ENCODE measurements at places on chromosomes 13 and 19.

GRCh38 chr19:55133639-55134444 lies 15.2 kb downstream of the TNNT1 start:
- peak; percentile 63 for DNase-seq

DNA sequence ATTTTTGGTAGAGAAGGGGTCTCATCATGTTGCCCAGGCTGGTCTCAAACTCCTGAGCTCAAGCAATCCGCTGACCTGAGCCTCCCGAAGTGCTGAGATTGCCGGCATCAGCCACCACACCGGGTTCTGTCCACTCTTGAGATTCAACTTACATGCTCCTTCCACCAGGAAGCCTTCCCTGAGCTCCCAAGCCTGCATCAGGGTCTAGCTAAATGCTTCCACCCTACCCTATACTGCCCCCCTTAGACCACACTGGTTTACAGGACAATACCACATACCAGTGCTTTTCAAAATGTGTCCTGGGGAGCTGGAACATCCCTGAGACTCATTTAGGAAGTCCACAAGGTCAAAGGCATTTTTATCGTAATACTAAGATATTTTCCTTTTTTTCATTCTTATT lies 15.1 kb upstream of the CACNG8 start:
- DNase-seq = no peak

DNA sequence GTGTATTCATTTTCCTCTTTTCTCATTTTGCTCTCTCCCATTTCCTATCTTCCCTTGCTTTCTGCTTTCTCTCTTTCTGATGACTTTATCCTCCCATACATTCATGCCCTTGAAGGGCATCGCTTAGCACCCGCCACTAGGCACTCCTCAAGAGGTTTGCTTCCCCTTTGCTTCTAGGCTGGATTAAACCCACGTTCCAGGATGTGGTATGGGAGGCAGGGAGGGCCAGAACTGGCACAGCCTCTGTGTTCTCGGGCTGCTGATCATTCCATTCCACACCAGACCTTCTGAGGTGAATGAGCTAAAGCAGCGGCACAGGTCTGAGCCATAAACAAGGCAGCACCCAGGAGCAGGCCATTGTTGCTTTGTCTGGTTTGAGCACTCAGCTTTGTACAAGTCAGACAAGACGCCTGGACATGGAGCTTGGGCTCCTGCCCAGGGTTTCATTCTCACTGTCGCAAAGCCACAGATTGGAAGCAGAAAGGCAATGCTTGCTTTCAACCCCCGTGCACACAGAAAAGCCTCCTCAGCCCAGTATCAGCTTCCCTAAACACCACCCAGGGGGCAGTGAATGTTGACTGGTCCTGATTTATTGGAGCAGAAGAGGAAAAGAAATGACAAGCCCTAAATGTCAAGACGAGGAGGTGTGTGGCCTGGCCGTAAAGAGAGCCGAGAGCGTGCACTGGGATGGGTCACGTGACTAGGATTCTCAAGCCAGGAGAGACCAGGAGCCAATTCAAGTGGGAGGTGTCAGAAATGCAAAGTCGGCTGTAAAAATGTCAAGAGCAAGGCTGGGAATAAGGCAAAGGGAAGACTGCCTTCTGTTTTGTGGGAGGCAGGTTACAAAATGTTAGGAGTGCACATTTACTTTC lies 218.0 kb upstream of the SERP2 start:
- peak; percentile 71 for DNase-seq

GRCh38 chr13:59086147-59086546 lies 1077.6 kb downstream of the DIAPH3 start:
- no peak for DNase-seq

DNA sequence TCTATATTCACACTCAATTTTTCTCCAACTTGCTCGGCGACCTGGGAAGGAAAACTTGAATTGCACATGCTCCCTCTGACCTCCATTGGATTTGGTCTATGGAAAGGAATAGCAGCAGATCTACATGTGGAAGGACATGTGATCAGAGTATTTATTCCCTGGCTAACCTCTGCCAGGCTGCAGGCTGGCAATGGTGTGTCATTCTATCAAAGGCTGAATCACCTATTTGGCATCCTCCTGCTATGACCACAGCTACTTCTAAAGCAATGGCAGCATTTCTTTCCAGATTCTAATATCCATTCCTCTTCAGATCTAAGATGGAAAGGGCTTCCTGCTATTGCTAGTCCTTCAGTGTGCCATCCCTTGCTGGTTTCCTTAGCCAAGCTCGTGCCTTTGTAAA lies 144.3 kb upstream of the FREM2 start:
- DNase-seq = no peak
